ENCODE measurements at places on chromosomes 2 and 18.

- no peak for DNase-seq
Observed at GRCh38 chr2:46047290-46047689, 249.9 kb upstream of the EPAS1 start.

GRCh38 chr18:24268784-24269550, 128.7 kb downstream of the OSBPL1A start:
- DNase-seq, result no peak

DNA sequence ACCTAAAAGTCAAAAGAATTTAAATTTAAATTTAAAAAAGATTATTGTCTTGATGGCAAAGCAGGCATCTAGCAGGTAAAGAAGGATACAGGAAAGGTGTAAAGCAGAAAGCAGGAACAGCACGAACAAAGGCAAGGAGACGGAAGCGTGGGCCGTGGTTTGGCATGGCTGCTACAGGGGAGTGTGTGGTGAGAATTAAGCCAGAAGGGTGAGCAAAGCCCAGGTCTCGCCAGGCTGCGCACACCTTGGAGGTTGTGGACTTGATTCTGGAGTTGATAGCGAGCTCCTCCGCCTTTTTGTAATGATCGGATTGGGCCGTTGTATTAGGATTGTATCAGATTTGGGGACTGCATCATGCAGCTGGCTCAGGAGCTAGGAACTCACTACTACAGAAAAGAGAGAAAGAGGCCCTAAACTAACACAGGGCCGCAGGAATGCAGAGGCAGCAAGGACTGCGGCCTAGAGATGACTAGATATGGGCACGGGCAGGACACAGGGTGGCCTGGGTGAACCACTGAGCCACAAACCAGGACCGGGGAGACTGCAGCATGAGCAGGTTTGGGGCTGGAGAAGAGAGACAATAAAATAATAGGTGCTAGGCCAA, 71.4 kb upstream of the TMEM247 start:
- no peak for DNase-seq

GRCh38 chr2:26901326-26902183, 53.6 kb downstream of the DPYSL5 start:
- DNase-seq, result no peak

DNA sequence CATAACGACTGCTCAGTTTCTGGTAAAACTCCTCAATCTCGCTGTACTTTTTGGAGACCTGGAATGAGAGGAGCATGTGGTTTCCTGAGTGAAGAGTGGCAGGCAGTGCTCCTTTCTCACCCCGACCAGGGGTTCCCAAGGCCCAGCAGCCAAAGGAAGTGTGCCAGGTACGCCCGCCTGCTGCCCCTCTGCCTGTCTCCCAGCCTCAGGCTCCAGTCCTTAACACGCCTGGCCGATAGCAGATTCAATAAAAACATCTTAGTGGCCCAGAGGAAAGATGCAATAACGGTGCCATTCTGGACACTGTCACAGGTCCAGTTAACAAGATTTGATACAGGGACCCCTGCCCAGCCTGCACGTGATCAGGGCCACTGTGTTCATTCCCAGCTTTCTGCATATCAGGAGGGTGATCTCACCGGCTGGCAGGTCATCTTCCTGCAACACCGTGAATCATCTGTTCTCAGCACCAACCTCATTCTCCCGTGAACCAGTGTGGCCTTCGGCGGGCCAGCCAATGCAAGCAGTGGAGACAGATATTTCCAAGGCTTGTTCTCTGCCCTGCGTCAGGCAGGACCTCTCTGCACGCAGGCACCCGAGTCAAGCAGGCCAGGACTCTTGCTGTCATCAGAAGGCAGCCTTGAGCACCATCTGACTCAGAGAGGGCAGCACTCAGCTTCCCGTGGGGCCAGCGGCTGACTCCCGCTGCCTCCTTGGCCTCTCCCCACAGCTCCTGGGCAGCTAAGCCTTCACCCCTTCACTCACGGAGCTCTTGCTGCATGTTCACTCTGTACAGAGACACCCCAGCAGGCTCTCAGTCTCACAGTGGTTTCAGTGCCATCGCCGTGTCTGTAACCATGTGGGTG, 9.5 kb downstream of the HS1BP3 start:
- no peak for DNase-seq

- no peak for DNase-seq
Observed at GRCh38 chr2:115384399-115384798, 942.0 kb downstream of the DPP10 start.

DNA sequence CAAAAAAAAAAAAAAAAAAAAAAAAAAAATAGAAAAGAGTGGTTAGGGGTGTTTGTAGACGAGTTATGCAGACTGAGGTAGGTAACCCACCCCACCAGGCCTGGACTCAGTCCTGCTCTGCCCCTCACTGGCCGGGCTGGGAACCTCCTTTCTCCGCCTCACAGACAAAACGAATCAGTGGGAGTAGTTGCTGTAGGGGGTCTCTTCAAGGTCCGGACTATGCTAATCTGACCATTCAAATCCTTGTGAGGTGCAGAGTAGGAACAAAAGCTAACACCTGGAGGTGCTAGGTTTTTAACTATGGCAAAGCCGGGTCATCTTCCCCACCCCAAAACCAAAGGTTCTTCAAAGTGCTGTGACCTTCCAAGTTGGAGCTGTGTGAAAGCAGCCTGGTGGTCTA, 223.7 kb downstream of the SLC4A3 start:
- DNase-seq, result no peak

DNA sequence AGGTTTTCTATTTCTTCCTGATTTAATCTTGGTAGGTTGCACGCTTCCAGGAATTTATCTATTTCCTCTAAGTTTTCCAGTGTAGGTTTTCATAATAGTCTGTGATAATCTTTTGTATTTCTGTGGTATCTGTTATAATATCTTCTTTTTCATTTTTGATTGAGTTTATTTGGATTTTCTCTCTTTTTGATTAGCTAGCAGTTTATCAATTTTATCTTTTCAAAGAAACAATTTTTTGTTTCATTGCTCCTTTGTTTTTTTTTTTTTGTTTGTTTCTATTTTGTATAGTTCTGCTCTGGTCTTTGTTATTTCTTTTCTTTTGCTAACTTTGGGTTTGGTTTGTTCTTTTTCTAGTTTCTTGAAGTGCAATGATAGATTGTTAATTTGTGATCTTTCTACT, 51.3 kb downstream of the G6PC2 start:
- no peak for DNase-seq

- DNase-seq, result no peak
Observed at GRCh38 chr18:28793901-28794300, 617.0 kb upstream of the CDH2 start.

DNA sequence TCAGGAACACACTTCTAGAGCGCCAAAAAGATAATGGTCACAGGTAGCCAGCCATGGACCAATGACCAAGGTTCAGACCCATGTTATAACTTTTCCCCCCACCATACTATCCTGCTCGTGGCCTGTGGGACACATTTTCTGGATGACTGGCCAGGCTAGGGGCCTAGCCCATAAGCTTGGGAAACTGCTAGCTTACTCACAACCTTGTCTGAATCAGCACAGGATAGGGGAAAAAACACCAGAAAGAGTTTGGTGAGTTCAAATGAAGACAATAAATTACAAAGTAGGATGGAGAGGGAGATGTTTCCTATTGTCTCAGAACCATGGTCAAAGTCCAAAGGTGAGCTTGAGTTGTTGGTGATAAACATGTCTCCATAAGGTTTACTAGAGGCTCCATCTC, 156.3 kb upstream of the CCDC68 start:
- DNase-seq, result no peak

DNA sequence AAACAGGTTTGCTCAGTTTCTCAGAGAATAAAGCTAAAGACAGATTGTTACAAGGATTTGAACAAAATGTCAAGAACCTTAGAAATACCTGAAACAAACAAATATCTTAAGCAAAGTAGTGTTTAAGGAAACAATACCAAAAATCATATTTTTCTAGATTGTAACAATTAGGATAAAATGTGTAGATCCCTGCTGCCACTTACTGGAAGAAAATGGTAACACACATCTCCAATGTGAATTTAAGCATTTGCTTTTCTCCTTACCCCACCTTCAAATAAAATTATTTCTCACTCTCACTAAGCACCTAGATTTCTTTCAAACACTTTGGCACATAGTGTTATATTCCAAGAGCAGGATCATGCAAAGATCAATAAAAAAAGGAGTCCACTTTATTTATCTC, 34.9 kb downstream of the SUCLG1 start:
- DNase-seq, result no peak

DNA sequence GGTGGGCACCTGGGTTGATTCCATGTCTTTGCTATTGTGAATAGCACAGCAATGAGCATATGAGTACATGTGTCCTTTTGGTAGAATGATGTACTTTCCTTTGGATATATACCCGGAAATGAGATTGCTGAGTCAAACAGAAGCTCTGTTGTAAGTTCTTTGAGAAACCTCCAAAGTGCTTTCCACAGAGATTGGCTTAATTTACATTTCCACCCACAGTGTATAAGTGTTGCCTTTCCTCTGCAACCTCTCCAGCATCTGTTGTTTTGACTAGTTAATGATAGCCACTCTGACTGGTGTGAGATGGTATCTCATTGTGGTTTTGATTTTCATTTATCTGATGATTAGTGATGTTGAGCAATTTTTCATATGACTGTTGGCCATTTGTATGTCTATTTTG, 194.8 kb downstream of the ZNF804A start:
- DNase-seq, result no peak

DNA sequence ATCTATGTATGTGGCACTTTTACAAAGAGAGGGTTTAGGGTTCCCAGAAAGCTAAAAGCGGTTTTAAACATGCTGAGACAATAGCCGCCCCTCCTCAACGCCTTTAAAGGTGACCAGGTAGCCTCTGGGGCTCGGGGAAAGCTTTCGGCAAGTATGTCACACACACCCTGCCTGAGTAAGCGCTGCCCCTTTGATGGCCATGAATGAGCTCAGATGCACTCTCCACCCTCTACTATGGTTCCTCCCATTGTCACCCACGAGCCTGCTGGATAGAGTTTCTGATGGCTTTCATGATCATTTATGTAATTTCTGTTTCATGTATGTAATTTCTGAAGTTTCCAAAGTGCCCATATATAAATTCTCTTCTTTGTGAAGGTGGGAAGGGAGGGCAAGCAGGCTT, 44.1 kb upstream of the GRHL1 start:
- no peak for DNase-seq

DNA sequence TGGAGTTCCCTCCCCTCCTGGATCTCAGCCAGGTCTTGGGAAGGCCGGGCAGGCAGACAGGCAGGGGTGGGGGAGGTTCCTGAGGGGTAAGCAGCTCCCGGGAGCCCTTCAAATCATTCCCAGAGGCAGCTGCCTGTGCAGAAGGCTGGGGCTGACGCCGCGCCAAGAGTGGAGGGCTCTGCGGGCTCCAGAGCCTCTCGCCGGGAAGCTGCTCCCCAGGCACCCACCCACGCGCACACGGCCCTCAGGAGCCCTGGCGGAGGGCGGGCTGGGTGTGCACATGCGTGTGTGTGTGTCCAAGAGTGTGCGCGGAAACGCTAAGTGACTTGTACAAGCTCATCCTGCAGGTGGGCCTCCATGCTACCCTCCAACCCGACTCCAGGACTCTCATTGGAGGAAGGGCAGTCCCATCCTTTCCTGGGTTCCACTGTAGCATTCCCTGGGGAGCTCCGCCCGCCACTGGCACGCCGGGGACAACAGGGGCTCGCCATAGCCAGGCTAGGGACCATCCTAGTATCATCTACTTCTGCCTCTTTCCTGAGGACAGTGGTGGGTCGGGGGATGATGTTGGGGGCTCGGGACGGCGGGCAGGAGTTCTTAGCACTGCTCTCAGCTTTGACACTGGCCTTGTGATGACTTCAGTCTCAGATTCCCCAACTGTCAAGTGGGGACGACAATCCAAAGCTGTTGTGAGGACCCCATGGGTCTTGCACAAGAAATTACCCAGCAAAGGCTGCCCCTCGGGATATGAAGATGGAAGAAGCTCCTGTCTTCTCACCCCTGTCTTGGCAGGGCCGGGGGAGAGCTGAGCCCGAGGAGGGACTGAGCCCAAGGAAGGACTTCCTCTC, 50.3 kb downstream of the INHBB start:
- DNase-seq, result no peak
